ENCODE measurements at places on chromosomes 12 and 14. TPM values are rescaled to one million over a fixed set of nuclear protein-coding genes. Genes with fewer than 3 reads are reported as not detected.

Gene CCDC197
- not detected for total RNA-seq

Gene TAS2R13
- 6.2 TPM for total RNA-seq

Gene HNF1A
- total RNA-seq, result 22.5 TPM

Gene C12orf50
- total RNA-seq, result not detected

Gene NEUROD4
- total RNA-seq, result not detected

Gene TAS2R46
- 3.8 TPM for total RNA-seq

Gene ALKBH2
- total RNA-seq, result 3.4 TPM

Gene KRT73
- not detected for total RNA-seq

Gene NKX2-1
- total RNA-seq, result not detected

Gene GLIPR1L2
- not detected for total RNA-seq

Gene GNG2
- total RNA-seq, result 13.2 TPM

Gene CCDC196
- total RNA-seq, result not detected

Gene JPH4
- total RNA-seq, result not detected

Gene CNTN1
- total RNA-seq, result 2.0 TPM

Gene CPNE6
- total RNA-seq, result not detected

Gene KRT77
- total RNA-seq, result not detected

Gene OR10AD1
- total RNA-seq, result not detected

Gene DTX1
- total RNA-seq, result 3.0 TPM

Gene GZMH
- 4.0 TPM for total RNA-seq

Gene STAC3
- 1.9 TPM for total RNA-seq

Gene ANKRD33
- not detected for total RNA-seq

Gene TMEM229B
- 3.7 TPM for total RNA-seq

Gene C14orf180
- total RNA-seq, result 0.32 TPM

Gene PLEKHD1
- 0.16 TPM for total RNA-seq

Gene SDR9C7
- not detected for total RNA-seq

Gene ANKS1B
- 6.4 TPM for total RNA-seq
